ENCODE measurements at places on chromosomes 11 and 22. TPM values are rescaled to one million over a fixed set of nuclear protein-coding genes. Genes with fewer than 3 reads are reported as not detected.

Gene PDGFB
- 5.7 TPM for total RNA-seq

Gene CELSR1
- 52.6 TPM for total RNA-seq

Gene CD3D
- not detected for total RNA-seq

Gene TMPRSS6
- total RNA-seq, result not detected

Gene KCTD14
- total RNA-seq, result 16.0 TPM

Gene NLRP6
- not detected for total RNA-seq

Gene EIF3L
- 333 TPM for total RNA-seq

Gene RTCB
- total RNA-seq, result 103 TPM

Gene POU2F3
- total RNA-seq, result not detected

Gene INS
- not detected for total RNA-seq

Gene OR4C13
- not detected for total RNA-seq

Gene CSF2RB
- total RNA-seq, result not detected

Gene CCDC73
- not detected for total RNA-seq

Gene CREB3L1
- 0.31 TPM for total RNA-seq

Gene TCN1
- 0.08 TPM for total RNA-seq

Gene SLC16A8
- not detected for total RNA-seq

Gene SLC22A6
- not detected for total RNA-seq

Gene ANKK1
- total RNA-seq, result 1.6 TPM

Gene RFPL3
- not detected for total RNA-seq

Gene ACTN3
- not detected for total RNA-seq

Gene LGR4
- total RNA-seq, result 30.8 TPM

Gene OR10G8
- not detected for total RNA-seq

Gene CAVIN3
- total RNA-seq, result 395 TPM

Gene MS4A4A
- total RNA-seq, result not detected

Gene MAPK12
- 21.2 TPM for total RNA-seq

Gene EFCAB6
- 0.11 TPM for total RNA-seq

Gene NXPE1
- not detected for total RNA-seq

Gene KRTAP5-7
- total RNA-seq, result not detected

Gene JAML
- total RNA-seq, result not detected

Gene INPP5J
- total RNA-seq, result 0.34 TPM

Gene NPAS4
- total RNA-seq, result not detected

Gene RGL4
- total RNA-seq, result not detected

Gene KRTAP5-9
- not detected for total RNA-seq

Gene NECTIN1
- 86.8 TPM for total RNA-seq

Gene SLC25A1
- 182 TPM for total RNA-seq

Gene TENM4
- 9.4 TPM for total RNA-seq

Gene EMID1
- total RNA-seq, result not detected

Gene C11orf65
- total RNA-seq, result 0.23 TPM

Gene PLEKHA7
- total RNA-seq, result 0.16 TPM

Gene MRGPRE
- total RNA-seq, result not detected

Gene OR10A4
- not detected for total RNA-seq

Gene SPI1
- not detected for total RNA-seq

Gene NXPE2
- total RNA-seq, result not detected

Gene ALG12
- total RNA-seq, result 16.0 TPM

Gene DTX4
- 5.9 TPM for total RNA-seq

Gene TTLL1
- 5.5 TPM for total RNA-seq

Gene CDKN1C
- total RNA-seq, result 2.6 TPM

Gene VSIG2
- not detected for total RNA-seq

Gene PDE2A
- total RNA-seq, result 1.5 TPM

Gene APOL5
- not detected for total RNA-seq
